DMS79 (cell line): ENCODE measurements at places on chromosomes 1 and 21.
A peak's percentile ranks its signal among the peaks of the same experiment; 100 is the strongest.

DNA sequence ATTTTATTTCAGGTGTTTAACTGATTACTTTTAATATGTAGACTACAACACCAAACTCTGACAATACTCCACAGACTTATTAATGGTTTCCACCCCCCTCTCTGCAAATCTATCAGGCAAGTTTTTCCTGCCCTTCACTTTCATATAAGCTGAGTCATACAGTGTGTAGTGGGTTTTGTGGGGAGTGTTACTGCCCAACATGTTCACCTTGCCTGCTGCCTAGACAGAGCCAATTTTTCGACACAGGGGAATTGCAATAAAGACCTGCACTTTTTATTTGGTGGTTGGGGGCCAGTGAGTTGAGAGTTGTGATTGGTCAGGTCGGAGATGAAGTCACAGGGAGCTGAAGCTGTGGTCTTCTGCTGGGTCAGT, 119.7 kb downstream of the PPIAL4G start:
- DNase-seq, result no peak

- no peak for DNase-seq
Observed at GRCh38 chr1:24362982-24363614, 43.9 kb downstream of the GRHL3 start.

DNA sequence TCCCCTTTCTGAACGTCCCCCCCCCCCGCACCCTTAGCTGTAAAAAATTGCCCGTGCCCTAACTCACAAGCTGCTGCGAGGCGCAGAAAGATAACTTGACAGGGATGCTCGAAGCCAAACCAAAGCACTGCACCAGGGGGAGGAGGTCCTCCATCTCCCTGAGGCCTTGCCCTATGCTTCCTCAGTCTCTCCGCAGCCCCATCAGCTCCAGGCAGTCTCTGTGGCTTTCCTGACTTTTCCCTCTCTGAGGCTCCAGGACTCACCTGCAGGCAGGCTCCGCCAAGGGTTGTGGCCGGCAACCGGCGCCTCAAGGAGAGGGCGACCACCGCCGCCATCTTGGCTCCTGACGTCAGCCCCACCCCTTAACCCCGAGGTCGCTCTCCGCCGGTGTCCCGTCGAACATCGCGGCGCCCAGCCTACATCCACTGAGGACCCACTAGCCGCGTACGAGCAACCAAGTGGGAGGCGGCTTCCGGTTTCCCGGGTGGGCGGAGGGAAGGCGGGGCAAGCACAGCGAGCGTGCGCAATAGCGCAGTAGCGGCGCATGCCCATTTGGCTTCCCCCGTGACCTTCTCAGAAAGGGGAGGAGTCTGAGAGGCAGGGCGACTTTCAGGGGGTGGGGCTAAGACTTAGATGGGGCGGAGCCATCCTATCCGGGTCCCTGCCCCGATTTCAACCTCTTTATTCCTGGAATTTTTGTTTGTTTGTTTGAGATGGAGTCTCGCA, at the start of gene SDHB:
SDHB (minus strand) TSS at position 348 of the 726 bp plus-strand sequence; CDS start at position 335, 13 bp downstream.
- peak; percentile 97 for DNase-seq

DNA sequence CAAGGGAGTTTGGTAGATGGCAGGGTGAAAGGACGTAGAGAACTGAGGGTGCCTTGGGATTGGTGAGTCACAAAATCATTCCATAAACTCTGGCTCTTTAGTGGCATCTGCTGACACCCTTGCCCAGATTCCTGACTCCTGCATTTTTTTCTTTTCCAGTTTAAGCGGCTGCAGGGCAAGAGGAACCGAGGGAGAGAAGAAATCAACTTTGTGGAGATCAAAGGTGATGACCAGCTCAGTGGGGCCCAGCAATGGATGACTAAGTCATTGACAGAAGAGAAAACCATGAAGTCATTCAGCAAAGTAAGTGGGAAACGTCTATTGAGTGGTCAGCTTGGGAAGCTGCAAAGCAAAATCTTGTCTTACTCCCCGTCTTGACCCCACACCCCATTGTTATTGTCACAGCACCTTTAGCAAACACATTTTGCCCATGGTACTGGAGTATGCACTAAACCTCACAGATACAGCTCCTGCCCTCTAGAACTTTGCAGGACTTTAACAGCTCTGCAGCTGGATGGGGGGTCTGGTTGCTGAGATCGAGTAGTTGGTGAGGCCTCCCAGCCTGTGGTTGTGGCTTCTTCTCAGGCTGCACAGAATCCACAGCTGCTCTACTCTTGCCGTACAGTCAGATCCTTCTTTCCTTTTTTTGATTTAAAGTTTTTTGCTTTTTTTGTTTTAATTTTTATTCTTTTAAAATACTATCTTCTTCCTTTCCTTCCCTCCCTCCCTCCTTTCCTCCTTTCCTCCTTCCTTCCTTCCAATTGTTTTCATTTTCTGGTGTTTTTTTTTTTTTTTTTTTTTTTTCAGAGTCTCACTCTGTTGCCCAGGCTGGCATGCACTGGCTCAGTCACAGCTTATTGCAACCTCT, 21.9 kb downstream of the SH2D2A start:
- DNase-seq, result no peak

DNA sequence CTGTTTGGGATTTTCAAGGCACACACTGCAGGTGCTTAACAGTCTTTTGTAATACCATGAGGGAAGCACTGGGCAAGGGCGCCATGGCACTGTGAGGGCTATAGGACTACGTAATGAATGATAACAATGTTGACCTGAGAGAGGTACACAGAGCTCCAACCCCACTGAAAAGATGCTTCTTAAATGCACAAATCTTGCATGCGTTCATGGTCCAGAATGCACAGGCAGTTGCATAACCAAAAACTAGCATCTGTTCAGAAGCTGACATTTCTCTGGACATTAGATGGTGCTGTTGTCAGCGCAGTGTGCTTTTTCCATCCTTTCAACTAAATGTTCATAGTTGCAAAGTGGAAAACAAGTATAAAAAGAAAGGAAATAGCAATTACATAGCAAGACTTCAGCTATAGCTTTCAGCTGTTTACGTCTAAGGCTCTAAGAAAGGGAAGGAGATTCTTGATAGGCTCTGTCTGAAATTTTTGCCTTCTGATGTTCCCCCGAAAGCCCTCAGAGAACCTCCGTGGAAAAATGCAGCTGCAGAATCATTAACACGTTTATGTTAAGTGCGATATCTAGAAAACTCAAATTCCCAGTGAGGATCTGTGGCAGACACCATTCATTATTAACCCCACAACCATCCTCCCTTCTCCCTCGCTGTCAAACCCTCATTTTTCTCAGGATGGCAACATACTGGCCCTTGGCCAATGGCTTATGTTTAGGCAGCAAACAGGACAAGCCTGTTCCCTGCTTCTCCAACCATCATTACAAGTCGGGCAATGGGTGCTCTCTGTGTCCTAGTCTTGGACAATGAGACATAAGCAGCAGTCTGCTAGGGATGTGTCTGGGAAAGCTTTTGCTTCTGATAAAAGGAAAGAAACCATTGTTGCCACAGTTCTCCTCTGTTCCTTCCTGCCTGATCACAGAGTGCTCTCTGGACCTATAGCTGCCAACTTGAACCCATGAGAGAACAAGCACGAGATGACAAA, 8.2 kb upstream of the TARBP1 start:
- DNase-seq, result peak; percentile 5
